LNCaP clone FGC (cell line): ENCODE measurements at places on chromosomes 5 and 9.

GRCh38 chr5:59321642-59322041 lies 571.9 kb downstream of the PDE4D start:
- DNase-seq: no peak

- peak; percentile 71 for DNase-seq
Observed at GRCh38 chr5:125484742-125485641, 738.6 kb upstream of the ZNF608 start.

DNA sequence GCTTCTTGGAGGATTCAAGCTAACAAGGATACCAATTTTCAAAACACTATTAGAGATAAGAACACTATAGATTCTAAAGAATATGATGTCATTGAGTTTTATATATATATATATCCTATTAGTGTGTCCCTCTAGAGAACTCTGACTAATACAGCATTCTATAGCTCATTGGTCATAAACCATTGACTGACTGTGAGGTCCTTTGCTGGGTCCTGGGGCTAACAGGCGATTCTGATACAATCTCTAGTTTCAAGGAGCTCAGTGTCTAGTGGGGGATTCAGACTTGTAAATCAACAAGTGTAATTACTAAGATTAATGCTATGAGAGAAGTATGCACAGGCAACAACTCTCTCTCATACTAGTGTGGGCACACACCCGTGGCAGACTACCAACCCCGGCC lies 234.5 kb downstream of the DENND1A start:
- DNase-seq: no peak

GRCh38 chr9:16848179-16848578 lies 22.3 kb downstream of the BNC2 start:
- no peak for DNase-seq

DNA sequence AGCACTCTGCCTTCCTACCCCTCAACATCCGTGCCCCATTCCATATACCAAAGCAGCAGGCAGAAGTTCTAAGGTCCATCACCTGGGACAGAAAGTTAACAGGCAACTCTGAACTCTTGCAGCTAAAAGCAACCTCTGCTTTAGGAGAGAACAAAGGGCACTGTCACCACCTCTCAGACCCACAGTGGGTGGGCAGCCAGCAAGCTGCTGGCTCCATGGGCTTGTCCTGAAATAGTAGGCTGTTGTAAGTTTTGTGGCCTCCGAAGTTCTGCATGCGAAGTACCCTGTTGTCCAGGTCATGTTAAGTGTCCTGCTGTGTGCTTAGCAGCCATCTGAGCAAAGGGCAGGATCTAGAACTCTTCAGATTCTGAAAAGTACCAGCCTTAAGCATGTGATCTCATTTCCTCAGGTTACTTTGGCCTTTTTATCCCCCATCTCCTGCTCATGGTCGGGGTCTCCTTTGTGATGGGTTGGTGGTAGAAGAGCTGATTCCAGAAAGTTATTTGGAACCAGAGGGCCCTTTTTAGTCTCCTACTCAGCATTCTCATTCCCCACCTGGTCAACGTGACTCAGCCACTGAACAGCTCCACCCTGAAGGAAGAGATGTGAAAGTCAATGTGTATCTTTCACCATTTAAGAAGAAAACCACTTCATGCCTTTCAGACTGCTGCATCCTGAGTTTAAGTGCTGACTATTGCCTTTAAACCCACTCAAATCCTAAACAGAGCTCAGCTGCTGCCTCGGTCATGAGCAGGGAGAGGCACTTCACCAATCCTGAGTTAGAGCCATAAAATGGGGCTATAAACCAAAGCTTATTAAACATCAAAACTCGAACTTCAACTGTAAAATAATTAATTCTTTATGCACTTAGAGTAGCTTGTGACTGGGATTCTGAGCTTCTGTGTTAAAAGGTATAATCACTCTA lies 121.4 kb downstream of the DPYSL3 start:
- DNase-seq: no peak

- no peak for DNase-seq
Observed at GRCh38 chr9:72649127-72649442, 127.7 kb downstream of the TMC1 start.

GRCh38 chr5:134554319-134555222 lies 29.1 kb downstream of the JADE2 start:
- DNase-seq: peak; percentile 100

DNA sequence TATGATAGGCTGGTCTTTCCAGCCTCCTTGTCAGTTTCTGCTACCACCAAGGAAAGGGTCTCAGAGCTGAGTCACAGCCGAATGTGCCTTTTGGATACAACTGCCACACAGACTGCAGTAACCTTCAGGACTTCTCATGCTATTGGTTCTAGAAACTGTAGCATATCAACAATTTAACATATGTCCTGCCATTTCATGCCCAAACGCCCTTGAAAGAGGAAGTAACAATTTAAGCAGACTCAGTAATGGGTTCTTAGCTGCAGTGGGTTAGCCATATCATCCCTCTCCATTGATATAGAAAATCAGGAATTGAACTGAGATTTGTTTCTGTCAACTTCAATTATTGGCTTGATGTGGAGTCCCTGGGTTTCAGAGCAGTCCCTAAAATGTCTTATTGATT lies 4.1 kb upstream of the CLK4 start:
- no peak for DNase-seq

DNA sequence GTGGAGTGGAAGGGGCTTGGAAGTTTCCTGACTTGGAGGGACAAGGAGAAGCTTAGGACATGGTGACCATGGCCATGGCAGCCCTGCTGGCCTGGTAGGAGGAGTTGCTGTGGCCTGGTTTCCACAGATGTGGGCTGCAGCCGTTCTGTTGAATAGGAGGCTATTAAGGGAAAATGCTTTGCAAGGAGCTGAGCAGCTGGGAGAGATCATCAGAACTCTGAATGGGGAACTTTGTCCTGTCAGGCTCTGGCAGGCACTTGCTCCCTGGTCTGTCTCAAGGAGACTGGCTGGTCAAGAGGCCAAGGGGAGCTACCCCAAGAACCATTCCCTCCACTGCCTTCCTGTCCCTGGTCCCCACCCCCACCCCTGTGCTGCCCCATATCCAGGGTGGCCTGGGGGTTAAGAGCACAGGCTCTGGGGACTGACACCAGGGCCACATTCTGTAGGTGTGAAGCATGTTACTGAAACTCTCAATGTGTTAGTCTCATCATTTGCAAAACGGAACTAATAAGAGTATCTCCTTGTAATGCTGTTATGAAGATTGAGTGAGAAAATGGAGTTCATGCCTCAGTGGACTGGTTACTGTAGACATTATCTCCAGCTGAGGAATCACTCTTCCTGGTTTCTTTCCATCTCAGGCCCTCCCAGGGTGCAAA lies 84.0 kb upstream of the ARAP3 start:
- no peak for DNase-seq

DNA sequence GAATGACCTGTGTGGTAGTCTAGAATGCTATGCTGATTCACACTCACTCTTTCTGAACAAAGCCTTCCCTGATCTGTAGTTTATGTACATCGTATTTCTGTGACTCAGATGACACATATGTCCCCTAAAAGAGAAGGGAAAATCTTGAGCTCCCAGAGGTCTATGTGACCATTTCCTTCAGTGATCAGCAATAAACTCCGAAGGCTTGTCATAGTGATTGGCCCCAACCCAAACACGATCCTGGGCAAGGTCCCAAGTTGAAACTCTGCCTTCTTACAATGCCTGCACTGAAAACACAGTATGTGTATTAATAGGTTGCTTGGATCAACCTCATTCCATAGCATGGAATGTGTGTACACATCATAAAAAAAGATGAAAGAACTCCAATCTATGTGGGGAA lies 685.8 kb downstream of the MAT2B start:
- peak; percentile 94 for DNase-seq

DNA sequence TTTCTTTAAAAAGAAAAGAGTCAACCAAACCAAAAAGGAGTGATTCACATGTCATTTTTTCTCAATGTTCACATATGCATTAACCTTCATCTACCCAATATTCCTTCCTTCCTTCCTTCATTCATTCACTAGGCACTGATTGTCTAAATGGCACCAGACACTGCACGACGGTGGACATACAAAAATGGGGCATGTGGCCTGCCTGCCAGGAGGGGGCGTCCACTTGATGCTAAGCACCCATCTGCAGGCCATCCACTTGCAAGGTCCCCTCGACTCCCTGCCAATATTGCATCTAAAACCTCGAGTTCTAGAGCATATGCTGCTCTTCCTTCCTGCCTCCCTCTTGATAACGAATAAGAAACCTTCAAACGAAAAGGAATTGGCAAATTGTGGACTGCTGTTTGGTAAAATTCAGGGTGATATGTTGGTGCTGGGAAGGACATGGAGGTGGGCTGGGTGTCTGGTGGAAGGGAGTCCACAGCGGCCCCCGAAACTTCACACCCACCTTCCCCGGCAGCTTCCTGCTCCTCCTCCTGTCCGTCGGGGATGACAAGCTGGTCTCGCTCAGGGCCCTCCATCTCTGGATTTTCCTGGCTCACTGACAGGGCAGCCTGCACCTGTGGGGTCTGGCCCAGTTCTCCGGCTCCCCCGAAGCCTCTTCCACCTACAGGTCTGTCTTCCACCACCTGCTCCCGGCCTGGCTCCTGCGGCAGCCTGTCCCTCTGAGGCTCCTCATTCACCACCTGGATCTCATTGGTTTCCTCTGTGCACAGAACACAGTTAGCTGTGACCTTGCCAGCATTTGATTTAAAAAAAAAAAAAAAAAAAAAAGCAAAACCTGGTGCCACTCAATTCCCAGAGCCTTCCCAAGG lies 64.3 kb downstream of the GOLM1 start:
- DNase-seq: no peak

GRCh38 chr9:127536499-127536898 lies 75.6 kb upstream of the STXBP1 start:
- no peak for DNase-seq

DNA sequence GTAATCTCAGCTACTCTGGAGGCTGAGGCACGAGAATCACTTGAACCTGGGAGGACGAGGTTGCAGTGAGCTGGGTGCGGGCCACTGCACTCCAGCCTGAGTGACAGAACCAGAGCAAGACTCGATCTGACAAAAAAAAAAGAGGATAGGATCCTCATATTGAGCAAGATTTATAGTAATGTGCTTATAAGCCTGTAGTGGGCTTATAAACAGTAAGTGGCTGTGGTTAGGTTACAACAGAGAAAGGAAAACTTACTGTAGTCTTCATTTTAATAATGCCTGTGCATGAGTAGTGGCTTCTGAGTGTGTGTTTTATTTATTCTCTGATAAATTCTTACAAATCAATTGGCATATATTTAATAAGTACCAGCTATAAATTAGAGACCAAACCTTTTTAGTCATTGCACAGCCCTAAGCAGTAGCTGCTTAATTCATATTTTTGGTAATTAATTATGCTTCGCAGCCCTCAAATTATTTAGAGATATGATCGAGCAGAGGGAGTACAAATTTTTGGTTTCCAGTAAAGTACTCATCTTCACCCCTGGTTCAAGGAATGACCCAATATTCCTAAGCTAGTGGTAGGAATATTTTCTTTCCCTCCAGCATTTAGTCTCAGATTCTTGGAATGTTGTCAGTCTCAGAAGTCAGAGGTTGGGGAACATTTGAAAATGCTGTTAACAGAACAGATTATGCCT lies 73.8 kb upstream of the KLF9 start:
- DNase-seq: no peak

DNA sequence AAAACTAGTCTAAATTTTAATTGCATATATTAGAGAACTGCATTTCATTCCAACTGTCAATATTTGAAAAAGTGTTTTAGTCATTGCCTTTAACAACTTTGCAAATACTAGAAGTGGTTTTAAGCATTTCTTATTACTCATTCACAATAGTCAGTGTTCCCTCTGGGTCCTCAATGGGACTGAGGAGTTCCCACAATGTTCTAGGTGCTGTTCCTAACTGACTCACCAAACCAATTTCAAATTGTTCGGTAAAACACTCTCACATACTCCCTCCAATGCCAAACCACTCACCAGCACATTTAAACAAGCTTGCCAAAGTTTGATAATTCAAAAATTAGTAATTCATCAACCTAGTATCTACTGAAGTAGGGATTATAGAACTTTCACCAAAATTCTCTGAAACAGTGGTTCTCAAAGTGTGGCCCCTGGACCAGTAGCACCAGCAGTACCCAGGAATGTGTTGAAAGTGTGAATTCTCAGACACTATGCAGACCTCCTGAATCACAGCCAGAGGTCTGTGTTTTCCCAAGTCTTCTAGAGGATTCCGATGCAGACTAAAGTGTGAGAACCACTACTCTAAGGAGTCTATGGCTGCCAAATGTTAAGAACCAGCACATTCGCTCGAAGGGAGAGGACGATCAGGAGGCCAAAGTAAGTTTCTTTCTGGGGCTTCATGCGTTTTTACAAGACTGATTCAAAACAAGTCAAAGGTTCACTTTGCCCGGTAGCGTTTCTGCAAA lies 72.8 kb downstream of the APBA1 start:
- DNase-seq: no peak

DNA sequence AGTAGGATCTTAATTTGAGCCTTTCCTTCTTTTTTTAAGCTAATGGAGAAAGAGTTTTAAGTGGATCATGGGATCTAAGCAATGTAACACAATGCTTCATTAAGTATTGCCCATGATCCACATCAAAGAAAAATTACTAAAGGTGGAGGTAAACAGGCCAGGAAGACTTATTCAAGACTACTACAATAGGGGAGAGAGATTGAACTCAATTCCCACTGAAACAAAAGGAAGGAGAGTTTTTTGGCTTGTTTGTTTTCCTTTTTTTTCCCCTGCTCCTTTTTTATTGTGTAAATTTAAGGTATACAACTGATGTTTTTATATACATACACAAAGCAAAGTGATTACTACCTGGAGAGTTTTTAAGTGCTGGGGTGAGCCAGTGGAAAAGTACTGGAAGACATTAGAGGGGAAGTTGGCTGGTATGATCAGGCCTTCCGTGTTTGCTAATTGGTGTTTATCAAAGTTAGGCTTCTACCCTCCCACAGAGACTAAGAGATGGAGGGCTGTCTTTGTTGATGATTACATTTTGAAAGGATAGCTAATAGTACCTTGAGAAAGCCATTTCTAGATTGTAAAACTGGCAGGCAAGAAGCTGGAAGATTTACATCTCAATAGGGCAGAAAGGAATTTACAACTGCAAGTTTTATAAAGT lies 262.7 kb downstream of the CHSY3 start:
- no peak for DNase-seq

GRCh38 chr5:181261320-181262049 lies 542 bp upstream of the TRIM52 start:
- DNase-seq: no peak

DNA sequence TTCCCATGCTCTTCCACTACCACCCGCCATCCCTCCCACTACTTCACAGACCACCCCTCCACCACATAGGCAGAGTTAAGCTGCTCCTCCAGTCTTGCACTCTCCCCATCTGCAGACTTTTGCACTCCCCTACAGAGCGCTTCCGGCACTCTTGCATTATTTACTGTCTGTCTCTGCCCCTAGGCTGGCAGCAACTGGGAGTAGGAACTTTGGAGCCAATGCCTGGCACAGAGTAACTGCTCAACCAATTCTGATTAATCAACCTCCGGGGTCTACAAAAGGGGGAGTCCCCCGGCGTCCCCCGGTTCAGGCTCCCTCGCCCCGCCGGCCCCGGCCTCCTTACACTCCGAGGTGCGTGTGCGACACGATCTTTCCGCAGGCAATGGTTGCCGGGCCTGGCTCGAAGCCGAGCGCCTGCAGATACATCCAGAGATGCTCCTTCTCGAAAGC lies 498 bp downstream of the HAUS6 start:
- DNase-seq: no peak

GRCh38 chr9:134193912-134194535 lies 29.7 kb upstream of the RNU6ATAC start:
- no peak for DNase-seq

GRCh38 chr5:67643536-67643935 lies 446.9 kb upstream of the CD180 start:
- no peak for DNase-seq
